ENCODE measurements at places on chromosomes 1 and 21.

- DNase-seq, result no peak
These were observed 23.2 kb downstream of the PLEKHA6 start for GRCh38 chr1:204336421-204337035.

DNA sequence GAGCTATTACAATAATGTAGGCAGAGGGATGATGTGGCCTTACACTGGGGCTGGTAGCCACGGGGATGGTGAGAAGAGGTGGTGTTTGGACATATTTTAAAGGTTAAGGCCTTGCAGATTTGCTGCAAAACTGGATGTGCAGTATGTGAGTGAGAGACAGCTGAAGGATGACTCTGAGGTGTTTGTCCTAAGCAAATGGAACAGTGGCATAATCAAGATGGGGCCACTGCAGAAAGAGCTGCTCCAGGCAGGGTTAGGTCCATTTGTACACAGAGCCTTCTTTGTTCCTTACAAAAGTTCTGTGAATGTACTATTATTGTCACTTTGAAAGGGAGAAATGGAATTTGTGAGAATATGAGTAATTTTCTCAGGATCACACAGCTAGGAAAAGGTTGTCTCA is 220.4 kb upstream of the ZP4 start:
- no peak for DNase-seq

DNA sequence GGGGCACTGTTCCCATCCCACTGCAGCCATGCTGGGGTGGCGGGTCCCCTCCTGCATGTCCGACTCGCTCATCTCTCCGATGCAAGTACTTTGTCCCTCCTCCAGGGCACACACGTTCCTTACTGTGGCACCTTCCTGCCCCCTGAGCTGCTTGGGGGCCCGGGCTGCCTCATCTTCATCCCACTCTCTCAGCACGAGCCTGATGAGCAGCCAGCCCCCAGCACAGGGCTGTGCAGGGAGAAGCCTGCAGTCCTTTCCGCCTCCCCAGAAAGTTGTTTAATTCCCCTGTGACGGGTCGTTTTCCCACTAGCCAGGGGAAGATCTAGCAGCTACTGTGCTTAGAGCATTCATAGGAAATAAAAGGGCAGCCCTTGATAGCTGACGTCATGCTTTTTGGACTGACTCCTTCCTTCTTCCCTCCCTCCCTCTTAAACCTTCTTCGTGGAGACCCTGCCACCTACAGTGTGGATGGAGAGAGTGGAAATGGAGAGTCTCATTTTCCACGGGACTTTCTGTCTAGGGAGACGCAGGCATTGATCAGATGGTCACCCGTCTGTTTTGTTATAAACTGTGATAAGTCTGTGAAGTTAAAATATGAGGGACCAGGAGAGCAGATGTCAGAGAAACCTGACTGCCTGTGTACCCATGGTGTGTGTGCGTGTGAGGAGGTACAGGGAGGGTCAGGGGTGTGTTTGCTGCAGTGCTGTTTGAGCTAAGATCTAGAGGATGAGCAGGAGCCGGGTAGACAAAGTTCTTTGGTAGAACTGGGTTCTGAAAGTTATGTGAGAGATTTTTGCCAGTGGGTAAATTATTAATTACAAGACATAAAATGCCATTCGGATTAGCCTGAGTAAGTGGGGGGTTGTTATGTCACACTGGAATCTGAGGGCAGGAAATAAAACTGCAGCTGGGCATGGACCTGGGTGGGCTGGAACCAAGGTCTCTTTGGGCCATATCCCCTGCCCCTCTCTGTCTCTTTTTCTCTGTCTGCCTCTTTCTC is 34.3 kb downstream of the GPR137B start:
- no peak for DNase-seq

DNA sequence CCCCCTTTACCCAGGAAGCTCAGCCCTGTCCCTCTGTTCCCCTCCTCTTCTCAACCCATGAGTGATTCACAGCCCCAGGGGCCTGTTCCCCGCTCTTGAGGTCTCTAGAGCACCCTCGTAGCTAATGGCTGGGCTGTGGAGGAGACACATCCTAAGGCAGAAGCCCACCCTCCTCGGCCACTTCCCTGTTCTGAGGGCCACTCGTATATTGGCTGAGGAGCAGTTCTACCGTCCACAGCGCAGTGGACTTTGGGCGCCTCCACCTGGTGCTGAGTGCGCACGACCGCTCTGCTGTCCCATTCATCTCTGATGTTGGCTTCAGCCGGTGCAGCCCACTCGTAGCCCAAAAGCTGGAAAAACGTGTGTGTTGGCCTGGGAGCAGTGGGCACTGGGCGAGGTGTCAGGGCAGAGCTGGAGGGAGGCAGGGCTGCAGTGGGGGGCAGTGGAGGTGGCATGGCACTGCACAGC is 24.5 kb upstream of the PKP1 start:
- DNase-seq, result no peak

- DNase-seq, result peak; percentile 12
These were observed 28.3 kb downstream of the HEATR1 start for GRCh38 chr1:236576004-236576403.

DNA sequence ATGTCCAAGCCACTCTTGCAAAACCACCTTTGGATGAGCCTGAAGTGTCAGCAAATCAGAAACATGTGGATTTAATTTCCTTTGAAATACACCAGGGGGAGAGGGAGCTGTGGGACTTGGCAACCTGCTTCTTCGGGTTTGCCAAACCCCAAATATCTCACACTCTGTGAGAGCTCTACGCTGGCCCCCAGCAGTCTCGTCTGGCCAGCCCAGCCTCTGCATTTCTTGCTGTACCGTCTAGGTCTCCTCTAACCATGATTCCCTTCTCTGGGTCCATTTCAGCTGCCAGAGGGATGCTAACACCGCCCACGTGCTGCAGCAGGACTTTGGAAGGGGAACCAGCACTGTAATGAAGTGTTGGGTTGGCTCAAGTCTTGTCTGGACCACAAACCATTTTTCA is 114.6 kb downstream of the MRPS6 start:
- peak; percentile 51 for DNase-seq
